ENCODE measurements at places on chromosomes 3 and 15. TPM values are rescaled to one million over a fixed set of nuclear protein-coding genes. Genes with fewer than 3 reads are reported as not detected.
A peak's percentile ranks its signal among the peaks of the same experiment; 100 is the strongest.

The IQCB1 gene
- total RNA-seq: 37.8 TPM

The RGMA gene
- total RNA-seq: 0.47 TPM

The GXYLT2 gene
- total RNA-seq: not detected

The SPATA12 gene
- not detected for total RNA-seq

The WNT5A gene
- not detected for total RNA-seq

The TMED3 gene
- 37.9 TPM for total RNA-seq

The ERC2 gene
- not detected for total RNA-seq

DNA sequence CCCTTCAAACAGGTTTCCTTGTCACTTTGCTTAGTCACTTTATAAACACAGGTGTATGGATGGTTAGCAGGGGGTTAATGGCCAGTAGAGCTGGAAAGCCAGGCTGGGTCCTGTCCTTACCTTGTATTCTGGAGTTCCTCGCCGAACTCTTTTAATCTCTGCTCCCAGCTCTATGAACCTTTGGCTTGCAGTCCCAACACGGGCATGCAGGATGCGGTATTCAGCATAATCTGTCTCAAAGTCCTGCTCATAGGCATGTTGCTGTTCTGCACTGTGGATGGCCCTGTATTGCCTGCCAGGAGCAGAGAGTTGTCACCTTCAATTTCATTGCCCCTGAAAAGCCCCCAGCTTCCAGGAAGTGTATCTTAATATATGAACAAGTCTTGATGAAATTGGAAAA, 2.7 kb downstream of the ELL3 start:
- no peak for DNase-seq

DNA sequence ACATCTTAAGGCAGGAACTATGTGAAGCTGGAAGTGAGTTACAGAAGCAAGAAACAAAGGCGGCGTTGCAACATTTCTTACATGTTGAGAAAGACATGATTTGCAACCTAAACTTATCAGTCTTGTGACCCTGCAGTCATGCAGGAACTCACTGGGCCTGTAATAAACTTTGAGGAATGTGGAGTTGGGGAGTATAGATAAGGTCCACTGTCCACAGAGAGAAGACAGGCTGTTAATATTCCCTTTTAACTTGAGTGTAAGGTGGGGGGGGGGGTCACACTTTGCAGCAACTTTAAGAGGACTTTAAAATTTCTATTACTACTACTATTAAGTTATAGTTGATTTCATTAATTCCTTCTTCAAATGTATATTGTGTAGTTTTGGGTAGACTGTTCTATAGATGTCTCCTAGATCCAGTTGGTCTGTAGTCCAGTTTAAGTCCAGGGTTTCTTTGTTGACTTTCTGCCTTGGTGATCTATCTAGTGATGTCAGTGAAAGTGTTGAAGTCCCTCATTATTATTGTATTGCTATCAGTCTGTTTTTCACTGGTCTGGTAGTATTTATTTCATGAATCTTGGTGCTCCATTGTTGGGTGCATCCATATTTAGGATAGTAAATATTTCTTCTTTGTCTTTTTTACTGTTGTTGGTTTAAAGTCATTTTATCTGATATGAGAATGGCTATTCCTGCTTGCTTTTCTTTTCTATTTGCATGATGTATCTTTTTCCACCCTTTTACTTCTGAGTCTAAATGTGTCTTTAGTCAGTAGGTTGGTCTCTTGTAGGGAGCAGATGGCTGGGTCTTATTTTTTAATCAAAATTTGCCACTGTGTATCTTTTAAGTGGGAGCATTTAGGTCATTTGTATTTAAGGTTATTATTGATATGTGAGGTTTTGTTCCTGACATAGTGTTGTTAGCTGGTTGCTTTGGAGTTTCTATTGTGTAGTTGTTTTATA, 15.6 kb upstream of the FAM98B start:
- DNase-seq: no peak

- DNase-seq: no peak
Measured at GRCh38 chr3:32009101-32009500, 27.6 kb downstream of the ZNF860 start.

DNA sequence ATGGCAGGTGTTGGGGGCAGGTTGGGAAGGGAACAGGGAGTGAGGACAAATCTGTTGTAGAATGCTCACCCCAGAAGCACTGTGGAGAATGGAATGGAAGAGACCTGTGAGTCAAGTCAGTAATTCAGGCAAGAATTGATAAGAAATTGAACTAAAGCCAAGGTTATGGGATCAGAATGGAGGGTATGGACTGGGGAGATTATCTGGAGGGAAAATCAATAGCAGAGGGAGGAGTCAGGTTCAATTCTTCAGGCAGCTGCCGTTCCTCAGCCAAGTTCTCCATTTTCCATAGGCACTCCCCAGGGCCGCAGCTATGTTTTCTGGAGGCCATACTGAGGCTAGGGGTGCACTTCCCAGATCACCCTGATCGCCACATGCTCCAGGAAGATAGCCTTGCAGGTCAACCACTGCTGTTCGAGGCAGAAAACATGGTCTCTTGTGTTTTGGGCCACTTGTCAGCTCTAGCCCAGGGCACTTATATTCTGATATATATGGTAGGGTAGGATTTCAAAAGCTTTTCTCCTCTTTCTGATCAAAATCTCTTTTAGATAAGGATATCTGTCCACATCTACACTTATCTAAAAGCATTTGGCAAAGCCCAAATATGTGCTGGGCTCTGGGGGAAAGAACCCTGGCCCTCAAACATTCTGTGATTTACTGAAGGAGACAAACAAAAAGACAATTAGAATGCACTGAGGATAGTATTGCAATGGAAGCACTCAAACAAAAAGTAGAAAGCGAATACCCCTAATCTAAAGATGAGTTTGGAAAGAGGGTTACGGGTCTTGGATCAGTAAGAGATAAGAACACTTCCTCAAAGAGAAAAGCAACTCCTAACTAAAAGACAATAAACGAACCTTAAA, 92.3 kb downstream of the TMEM212 start:
- DNase-seq: no peak

- DNase-seq: peak; percentile 93
Measured at GRCh38 chr15:69462493-69463181, 10.0 kb downstream of the RPLP1 start.

- peak; percentile 21 for DNase-seq
Measured at GRCh38 chr3:170961616-170962400, 53.4 kb upstream of the EIF5A2 start.
